ENCODE measurements at places on chromosomes 12 and 14.
A peak's percentile ranks its signal among the peaks of the same experiment; 100 is the strongest.

DNA sequence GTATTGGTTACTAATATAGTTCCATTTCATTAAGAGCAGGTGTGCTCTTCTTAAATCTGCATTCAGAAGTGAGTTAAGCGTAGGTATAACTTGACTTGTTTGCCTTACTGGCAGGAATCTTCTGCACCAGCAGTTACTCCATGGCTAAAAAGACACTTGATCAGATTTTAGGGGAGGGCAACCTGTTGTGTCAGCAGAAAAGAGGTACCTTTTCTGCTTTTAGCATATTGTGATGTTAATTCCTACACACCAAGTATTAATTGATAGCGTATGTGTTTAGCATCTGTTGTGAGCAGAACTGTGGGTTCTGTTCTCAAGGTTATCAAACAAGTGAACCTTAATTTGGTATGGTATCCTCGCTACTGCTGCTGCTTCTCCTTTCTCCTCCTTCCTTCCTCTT lies 38.3 kb downstream of the TTLL5 start:
- no peak for DNase-seq

- no peak for DNase-seq
Measured at GRCh38 chr12:131640525-131640924, 70.4 kb upstream of the SFSWAP start.

- no peak for DNase-seq
Measured at GRCh38 chr12:40752011-40752410, 59.8 kb downstream of the CNTN1 start.

DNA sequence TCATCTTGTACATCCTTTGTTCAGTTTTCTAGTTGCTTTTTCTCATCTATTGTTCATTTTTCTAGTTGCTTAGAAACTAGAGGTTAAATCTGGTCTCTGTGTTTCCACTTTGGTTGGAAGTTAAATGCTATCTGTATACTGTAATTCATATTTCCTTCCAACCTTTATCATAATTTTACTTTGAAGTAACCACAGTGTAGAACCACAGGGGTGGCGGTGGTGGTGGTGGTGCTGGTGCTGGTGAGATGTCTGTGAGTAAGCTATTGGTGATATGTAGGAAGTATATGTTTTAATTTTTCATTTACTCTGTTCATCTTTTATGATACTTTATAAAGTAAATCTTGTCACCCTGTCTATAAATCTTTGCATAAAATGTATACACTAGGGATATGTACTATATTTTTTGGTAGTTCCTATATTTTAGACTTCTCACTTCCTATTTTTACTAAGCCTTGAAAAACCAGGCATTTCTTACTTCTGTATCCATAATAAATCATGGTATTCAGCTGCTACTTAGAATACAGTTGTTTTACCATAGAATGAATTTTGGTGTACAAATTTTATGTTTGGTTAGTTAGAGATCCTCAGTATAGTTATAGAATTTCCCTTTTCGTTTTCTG lies 31.9 kb downstream of the CCDC91 start:
- DNase-seq = no peak

GRCh38 chr12:26870491-26871419 lies 37.8 kb upstream of the ITPR2 start:
- DNase-seq = no peak

GRCh38 chr12:113647048-113647447 lies 175.4 kb upstream of the LHX5 start:
- DNase-seq = no peak

DNA sequence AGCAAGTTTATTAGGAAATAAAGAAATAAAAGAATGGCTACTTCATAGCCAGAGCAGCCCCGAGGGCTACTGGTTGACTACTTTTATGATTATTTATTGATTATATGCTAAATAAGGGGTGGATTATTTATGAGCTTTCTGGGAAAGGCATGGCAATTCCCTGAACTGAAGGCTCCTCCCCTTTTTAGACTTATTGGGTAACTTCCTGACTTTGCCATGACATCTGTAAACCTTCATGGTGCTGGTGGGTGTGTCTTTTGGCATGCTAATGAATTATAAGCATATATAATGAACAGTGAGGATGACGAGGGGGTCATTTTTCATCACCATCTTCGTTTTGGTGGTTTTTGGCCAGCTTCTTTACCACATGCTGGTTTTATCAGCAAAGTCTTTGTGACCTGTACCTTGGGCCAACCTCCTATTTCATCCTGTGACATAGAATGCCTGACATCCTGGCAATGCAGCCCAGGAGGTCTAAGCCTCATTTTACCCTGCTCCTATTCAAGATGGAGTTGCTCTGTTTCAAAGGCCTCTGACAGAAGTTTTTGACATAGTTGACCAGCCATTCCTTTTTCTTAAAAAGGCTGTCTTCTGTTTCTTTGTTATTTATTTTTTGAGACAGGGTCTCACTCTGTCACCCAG lies 11.1 kb upstream of the PTGES3 start:
- DNase-seq = no peak

DNA sequence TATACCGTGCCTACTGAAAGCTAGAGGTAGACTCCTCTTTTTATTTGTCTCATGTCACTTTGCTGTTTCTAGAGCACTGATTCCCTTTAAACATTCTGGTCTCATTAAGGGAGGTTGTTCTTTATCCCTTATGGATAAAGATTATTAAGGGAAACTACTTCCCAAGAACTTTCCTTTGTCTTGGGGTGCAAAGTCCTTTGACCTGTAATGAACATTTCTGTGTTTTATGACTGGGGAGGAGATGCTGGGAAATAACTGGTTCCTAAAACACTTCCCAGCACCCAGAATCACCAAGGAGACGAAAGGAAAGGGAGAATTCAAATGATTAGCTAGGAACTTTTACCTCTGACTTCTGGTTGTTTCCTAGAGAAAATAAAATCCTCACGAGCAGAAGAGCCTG lies 63.2 kb upstream of the ACTN1 start:
- DNase-seq = no peak

- DNase-seq = no peak
Measured at GRCh38 chr12:121725423-121725822, 12.9 kb downstream of the TMEM120B start.

GRCh38 chr14:106694638-106695393 lies 1168.4 kb downstream of the TMEM121 start:
- no peak for DNase-seq

- DNase-seq = no peak
Measured at GRCh38 chr12:88566430-88566829, 13.8 kb downstream of the KITLG start.

- DNase-seq = no peak
Measured at GRCh38 chr12:59164226-59164625, 243.9 kb upstream of the LRIG3 start.

GRCh38 chr12:127048057-127048456 lies 1218.9 kb upstream of the TMEM132C start:
- DNase-seq = no peak

DNA sequence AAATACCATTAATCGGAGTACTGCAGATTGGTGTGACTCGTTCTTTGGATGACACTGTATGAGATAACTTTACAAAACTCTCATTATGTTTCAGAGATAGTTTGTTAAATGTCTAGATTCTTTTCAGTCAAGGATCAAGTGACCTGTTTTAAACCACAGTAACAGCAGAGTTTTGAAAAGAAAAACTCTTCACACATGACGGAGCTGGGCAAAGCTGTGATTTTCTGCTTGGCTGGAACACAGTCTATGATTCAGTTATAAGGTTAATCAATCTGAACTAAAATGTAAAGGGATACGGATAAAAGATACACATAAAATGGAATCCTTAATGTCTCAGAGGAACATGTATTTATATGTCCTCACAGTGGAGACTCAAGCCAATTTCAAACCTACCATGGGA lies 573.2 kb downstream of the PRKD1 start:
- no peak for DNase-seq

- no peak for DNase-seq
Measured at GRCh38 chr14:102785595-102785963, 8.3 kb downstream of the TRAF3 start.

GRCh38 chr12:122836027-122836921 lies 1.0 kb downstream of the HIP1R start:
- DNase-seq = no peak

DNA sequence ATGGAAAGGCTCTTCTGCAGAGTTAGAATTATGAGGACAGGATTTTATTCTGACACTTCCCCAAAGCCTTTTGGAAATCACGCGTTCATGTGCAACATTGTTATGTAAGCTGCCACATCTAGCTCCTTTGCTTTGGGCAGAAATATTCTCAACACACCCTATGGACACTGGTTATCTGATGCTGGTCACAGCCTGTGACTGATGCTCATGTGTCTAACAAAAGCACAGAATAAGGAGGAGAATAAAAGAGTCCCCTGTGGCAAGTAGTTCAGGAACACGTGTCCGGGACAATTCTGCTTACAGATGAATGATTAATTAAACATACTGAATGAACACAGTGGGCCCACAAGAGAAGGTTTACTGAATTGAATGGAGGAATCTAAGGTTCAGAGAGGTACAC lies 22.1 kb downstream of the FOXN3 start:
- no peak for DNase-seq

- no peak for DNase-seq
Measured at GRCh38 chr12:56288705-56289387, 11.3 kb downstream of the CS start.

DNA sequence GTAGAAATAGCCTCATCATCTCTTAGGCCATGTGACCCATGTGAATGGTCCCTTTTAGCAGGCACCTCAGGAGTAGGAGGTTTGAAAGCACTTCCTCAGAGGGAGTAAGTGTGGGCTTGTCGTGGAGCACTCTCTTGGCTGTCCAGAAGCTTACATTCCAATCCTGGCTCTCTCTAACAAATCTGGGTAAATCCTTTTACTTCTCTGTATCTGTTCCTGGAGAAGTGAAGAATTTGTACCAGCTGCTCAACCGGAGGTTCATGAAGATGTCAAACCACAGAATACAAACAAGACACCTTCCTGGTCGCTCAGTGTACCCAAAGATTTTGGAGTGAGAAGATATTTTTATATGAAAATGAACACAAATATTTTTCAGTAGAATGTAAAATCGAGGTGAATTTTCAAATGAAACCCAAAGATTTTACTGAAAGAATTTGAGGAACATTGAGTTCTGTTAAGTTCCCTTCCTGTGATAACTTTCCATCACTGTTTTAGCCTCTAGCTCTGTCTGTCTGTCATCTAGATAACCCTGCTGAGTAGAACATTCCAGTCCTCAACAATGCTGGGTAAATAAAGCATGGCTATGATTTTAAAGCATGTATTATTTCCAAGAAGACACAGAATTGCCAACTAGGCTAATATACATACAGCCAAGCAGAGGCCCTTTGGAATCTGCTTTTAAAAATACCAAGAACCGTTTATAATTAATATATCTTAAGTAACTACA lies 263.9 kb upstream of the RGS6 start:
- no peak for DNase-seq

DNA sequence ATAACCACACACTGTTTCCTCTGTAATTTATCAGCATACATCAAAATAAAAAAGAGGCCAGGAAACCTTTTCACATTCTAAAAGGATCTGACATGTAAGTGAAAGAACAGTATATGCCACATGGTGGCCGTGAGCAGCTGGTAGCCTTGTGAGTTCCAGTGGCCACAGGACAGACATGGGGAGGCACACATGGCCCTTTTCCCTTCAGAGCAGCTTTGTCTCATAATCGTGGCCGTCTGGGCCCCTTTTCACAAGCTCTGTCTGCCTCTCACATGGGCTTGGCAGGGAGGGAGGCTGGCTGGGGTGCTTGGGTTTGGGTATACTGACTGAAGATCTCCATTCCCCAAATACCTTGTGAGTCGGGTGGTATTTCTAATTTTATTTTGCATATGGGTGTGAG lies 1.5 kb upstream of the ZDHHC22 start:
- no peak for DNase-seq

- DNase-seq = no peak
Measured at GRCh38 chr12:308511-308910, 45.9 kb upstream of the SLC6A13 start.

- no peak for DNase-seq
Measured at GRCh38 chr14:88599326-88599725, 36.5 kb downstream of the ZC3H14 start.

DNA sequence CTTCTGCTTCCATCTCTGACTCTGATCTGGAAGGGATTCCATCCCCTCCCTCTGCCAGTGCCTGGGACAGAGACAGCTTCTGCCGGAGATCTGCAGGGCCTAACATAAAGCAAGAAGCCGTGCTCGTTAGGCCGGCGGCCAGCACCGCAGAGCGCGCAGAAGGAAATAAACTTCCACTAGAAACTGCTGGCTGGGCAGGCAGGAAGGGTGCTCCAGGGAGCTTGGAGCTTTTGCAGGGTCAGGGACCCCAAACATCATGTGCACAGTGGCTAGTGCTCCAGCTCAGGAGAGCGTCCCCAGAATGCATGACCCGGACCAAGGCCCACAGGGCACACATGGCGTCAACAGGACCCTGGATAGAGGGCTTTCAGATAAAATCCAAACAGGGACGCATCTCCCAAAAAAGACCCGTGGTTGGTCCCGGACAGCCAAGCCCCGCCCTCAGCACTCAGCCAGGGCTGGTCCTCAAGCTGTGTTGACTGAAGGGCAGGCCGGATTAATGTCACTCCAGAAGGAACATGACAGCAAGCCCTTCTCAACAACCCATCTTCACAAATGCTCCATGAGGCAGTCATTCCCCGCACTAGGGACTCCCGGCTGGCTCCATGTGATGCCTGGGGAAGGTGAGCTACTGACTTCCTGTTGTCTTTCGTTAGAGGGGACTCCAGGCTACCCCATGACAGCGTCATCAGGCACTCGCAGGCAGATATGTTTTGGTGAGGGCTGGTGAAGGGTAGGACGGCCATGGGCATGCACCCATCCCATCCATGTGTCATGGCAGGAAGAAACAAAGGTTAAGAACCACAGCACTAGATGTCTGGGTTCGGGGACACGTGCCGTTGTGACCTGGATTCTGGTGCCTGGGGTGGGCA lies 121.5 kb downstream of the CALM1 start:
- no peak for DNase-seq

DNA sequence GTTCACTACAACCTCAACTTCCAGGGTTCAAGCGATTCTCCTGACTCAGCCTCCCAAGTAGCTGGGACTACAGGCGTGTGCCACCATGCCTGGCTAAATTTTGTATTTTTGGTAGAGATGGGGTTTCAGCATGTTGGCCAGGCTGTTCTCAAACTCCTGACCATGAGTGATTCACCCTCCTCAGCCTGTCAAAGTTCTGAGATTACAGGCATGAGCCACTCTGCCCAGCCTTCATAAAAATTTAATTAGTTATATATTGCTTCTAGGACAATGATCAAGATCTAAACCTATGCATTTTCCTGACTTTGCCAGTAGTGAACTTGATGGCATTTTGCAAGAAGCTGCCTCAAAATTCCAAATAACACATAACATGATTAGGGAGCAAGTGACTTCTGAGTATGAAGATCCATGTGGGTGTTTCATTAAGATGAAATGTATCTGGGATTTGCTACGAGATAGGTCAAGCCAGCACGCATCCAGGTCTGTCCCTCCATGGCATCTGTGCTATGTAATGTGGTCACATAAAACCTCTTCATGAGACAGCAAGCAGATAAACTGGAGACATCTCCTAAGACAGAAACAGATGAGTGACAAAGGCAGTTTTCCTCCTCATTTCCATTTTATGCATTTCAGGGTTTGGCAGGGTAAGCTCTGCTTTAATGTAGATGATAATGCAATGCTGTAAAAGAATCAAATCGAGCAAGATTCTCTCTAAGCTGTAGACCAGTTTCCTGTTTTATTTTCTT lies 319.4 kb upstream of the ATP2B1 start:
- no peak for DNase-seq

GRCh38 chr14:80095623-80096022 lies 115.7 kb downstream of the DIO2 start:
- no peak for DNase-seq

- peak; percentile 43 for DNase-seq
Measured at GRCh38 chr12:110937104-110937641, 16.8 kb upstream of the MYL2 start.

Measured in left hindlimb (tissue), 1 donor.